ENCODE measurements at places on chromosomes 12 and 14. TPM values are rescaled to one million over a fixed set of nuclear protein-coding genes. Genes with fewer than 3 reads are reported as not detected.

GRCh38 chr14:51095854-51096823 is 1.2 kb upstream of the TRIM9 start:
- DNase-seq: peak; percentile 12

DNA sequence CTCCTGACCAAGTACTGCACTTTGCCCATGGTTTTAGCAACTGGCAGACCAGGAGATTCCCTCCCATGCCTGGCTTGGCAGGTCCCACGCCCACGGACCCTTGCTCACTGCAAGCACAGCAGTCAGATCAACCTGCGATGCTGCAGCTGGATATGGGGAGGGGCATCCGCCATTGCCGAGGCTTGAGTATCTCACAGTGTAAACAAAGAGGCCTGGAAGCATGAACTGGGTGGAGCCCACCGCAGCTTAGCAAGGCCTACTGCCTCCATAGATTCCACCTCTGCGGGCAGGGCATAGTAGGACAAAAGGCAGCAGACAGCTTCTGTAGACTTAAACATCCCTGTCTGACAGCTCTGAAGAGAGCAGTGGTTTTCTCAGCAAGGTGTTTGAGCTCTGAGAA is 479.8 kb downstream of the FUT8 start:
- DNase-seq: no peak

The DNAI7 gene
- polyA plus RNA-seq: 8.4 TPM

GRCh38 chr12:98737322-98737712 is 92.2 kb downstream of the APAF1 start:
- DNase-seq: no peak

- no peak for DNase-seq
These were observed 45.3 kb downstream of the R3HDM2 start for GRCh38 chr12:57385586-57385985.

DNA sequence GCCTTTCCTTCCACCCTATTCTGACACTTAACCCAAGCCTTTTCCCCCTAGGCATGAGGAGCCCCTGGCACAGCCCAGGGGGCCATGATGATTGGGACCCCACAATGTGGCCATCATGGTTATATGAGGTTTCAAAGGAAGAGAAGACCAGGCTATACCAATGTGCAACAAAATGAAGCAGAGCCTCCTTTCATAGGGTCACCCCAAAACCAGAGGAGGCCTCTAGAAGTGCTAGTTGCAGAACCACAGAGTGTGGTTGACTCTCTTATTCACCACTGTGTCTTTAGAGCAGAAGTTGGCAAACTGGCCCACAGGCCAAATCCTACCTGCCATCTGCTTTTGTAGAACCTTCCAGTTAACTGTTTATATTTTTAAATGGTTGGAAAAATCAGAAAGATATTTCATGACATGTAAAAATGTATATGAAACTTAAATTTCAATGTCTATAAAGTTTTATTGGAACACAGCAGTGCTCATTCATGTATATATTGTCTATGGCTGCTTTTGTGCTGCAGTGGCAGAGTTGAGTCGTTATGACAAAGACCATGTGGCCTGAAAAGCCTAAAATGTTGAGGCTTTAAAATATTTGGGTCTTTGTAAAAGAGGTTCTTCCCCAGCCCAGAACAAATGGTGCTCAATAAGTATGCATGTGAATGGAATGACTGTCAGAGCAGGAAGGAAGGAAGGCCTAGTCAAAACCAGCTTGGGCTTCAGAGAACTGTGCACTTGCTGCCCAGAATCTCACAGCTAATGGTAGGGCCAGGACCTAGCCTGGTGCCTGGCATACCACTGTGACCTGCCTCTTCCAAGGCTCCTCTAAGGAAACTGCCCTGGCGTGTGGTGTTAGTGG is 49.2 kb downstream of the SUSD6 start:
- no peak for DNase-seq

- no peak for DNase-seq
These were observed 65.1 kb upstream of the GPHB5 start for GRCh38 chr14:63383776-63384367.

DNA sequence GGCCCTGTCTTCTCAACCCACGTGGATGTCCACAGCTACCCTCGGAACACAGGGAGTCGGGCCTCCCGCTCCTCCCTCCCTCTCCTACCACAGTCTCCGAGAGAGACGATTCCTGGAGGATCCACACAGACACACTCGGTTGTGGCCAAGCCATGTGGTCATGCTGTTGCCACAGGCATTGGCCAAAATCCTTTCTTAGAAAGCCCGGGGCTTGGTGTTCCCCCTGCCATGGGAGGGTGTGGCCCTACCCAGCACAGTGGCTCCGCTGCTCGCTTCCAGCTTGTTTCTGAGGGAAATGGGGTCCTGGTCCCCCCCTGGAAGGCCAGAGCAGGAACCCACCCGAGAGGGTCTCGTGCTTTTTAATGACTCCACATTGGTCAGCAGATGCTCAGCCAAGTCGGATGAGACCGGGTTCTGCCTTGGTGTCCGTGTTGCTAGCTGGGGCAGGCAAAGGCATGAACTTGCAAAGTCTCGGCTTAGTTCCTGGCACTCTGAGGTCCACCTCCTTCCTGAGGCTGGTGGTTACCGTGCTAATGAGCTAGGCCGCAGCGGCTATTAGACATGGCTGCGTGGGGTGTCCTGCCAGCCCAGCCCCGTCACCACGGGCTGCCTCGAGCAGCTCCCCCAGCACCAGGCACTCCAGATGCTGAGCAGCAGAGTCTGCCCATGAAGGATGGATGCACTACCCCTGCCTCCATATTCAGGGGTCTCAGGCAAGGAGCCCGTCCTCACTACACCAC is 46.8 kb upstream of the MEG3 start:
- no peak for DNase-seq

The DACT1 gene
- 31.4 TPM for polyA plus RNA-seq

The BDKRB1 gene
- polyA plus RNA-seq: 0.40 TPM

GRCh38 chr12:96719660-96720362 is 187.2 kb upstream of the NEDD1 start:
- DNase-seq: no peak

The CNTN1 gene
- 28.0 TPM for polyA plus RNA-seq
